Fibroblast of mammary gland (primary cell): ENCODE measurements at places on chromosomes 6 and 20.

GRCh38 chr6:44837255-44837654, 449.7 kb downstream of the CDC5L start:
- DNase-seq, result no peak

DNA sequence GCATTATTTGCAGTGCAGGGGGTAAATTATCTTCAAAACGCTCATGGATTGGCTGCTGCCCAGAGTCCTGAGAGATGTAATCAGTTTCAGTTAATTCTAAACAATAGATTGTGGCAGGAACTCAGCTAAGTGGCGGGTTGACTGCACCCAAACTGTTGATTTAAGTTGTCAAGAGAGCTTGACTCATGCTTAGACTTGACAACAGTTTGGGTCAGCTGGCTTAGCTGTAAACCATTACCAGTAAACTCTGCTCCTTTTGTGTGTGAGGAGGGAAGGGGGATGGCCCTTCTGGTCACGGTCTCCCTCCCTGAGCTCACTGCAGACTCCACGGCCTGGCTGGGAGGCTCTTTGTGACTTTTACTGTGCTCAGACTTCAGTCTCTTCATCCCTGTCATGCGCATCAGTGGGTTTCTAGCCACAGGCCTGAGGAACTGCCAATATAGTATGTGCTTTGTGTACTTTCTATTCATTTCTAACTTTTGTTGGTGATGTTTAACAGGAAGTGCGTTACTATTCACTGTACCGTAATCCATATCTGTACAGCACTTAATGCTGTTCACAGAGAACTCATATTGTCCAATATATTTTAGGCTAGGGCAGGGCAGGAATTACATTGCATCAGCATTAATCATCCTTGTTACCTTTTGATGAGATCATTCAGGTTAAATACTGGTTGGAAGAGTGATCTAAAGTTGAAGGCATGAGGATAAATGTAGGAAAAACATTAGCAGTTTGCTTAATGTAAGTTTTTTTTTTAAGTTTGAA, 488.3 kb downstream of the CDKAL1 start:
- peak; percentile 10 for DNase-seq

DNA sequence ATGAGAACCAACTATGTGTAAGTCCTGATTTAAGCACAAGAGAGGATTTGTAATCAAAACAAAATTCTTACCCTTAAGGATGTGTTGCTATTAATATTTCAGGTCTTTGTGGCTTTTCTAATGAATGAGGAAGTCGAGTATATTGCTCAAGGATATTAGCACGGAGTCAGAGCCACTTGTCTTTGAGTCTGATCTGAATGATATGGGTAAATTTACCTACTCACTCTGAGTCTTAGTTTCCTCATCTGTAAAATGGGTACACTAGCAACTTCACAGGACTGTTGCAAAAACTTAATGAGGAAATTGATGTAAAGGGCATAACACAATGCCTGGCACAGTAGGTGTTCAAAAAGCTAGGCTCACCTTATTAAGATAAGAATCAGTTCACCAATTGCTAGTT, 30.0 kb upstream of the QKI start:
- no peak for DNase-seq

GRCh38 chr6:133707456-133707855, 181.5 kb upstream of the TCF21 start:
- peak; percentile 96 for DNase-seq

DNA sequence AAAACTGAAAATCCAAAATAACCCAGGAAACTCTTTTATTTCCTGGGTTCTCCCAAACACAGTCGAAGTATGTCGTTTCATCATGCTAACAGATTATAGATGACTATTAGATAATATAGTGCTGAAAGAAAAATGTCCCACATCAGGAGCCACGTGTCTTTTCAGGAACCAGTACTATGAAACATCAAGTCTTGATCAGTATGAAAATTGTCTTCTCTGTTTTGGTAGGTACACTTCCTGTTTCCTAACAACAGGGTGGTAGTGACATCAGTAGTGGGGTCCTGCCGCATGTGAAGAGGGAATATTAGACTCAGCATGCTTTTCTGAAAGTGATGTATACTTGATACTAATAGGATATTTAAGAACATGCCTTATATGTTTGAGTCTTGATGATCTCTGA, 136.7 kb downstream of the HIVEP1 start:
- no peak for DNase-seq

DNA sequence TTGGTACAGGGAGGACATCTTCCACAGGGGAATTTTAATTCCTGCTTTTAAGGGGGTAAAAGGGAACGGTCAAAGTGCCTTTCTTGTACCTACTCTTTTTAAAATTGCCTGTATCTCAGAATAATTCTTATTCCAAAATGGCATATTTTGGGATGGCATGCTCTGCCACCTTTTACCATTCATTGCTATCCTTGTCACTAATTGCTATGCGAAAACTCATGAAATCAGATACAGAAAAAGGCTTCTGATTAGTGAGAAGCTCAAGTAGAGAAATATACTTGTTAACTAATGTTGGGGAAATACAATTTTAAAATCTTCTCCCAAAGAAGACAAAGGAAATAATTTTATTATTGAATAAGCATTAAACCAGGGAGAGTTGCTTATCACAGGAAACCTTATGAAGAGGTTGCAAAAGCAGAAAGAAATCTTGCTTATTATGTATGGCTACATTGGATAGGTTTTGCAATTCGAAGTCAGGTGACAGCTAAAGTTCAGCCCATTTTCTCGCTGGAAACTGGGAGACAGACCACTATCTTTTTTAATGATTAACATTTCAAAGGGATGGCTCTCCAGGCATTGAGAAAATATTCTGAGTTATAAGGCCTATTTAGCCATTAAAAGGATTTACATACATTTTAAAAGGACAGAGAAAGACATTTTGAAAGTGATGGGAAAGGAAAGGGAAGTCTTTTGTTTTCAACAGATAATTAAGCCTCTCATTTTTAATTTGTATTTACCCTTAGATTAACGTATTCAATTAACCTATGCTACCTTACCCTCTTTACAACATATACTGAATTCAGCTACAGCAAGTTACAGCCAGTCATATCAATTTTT, 110.3 kb upstream of the PRSS16 start:
- DNase-seq, result no peak

DNA sequence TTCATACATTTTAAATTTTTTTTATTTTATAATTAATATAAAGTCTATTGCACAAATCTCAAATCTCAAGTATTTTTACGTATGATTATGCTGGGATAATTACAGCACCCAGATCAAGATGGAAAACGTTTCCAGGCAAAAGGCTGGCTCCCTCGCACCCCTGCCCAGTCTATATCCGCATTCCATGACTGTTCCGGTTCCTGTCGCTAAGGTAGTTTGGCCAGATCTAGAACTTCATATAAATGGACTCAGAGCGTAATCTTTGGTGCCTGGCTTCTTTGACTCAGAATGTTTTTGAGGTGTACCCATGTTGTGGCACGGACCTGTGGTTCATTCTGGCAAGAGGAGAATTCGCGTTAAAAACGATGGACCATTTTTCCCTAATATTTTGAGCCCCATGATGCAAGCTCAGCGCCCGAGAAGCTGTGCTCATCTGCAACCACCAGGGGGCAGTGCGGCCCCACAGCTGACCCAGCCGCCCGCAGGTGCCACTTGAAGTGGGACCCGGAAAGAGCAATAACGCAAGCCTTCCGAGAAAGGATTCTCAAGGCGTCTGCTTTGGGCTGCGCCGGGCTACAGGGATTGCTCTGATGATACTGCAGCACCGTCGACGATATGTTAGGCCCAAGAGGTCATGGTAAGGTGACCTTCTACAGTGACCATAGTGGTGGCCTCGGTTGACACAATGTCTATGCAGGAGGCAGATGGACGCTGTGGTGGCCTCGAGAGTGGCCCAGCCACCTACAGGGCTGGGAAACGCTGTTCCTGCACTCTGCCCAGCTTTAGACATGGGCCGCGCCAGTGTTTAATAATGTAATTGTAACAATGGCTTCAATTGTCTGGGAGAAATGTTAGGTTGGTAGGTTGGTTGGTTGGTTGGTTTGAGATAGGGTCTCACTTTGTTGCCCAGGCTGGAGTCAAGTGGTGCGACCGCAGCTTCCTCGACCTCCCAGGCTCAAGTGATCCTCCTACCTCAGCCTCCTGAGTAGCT, 160.1 kb downstream of the ZMYND8 start:
- DNase-seq, result peak; percentile 61

- DNase-seq, result no peak
Observed at GRCh38 chr6:167479901-167480648, 155.2 kb downstream of the TTLL2 start.
